SK-N-SH treated with all-trans-retinoic acid at 6 μM for 48 hours (cell line): ENCODE measurements at places on chromosomes 1 and 21.

- ATAC-seq, result peak; percentile 81
Observed at GRCh38 chr1:7299329-7299799, 471.7 kb upstream of the VAMP3 start.

DNA sequence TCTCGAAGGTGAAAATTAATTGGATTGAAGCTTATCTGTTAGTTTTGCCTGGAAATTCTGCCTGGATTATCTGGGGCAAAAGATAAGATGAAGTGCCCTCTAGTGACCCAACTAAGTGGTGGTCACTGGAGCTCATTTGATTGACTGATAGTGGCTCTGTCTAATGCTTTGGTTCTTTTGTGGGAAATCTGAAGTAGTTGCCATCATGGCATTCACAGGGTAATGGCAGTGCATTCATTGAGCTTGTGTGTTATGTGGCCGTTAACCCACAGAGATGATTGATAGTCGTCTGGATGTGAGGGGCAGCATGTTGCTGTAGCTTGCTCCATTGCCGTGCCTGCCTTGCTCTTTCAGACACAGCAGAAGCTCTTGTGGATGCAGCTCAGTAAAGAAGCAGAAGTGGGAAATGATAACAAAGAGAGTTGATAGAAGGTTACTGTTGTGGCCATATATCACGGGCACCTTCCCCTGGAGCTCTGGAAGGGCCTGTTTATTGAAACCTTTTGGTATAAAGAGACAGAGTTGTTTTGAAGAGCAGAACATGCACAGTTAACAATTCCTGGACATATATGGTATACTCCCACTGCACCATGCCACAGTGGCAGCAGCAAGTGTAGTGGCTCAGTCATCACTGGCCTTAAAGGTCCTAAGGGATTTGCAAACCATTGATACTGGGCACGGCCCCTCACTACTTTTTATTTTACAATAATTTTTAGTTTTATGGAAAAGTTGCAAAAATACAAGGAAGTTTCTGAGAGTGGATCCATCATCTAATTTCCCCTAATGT, 42.0 kb downstream of the CXADR start:
- peak; percentile 84 for ATAC-seq

DNA sequence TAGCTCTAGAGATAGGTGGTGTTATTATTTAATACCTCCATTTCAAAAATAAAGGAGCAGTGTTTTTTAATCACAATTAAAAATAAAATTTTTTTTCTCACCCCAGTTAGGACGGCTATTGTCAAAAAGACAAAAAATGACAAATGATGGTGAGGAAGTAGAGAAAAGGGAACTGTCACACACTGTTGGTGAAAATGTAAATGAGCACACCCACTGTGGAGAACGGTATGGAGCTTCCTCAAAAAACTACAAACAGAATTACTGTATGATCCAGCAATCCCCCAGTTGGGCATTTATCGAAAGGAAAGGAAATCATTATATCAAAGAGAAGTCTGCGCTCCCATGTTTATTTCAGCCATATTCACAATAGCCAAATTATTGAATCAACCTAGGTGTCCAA, 148.7 kb upstream of the NR5A2 start:
- no peak for ATAC-seq

DNA sequence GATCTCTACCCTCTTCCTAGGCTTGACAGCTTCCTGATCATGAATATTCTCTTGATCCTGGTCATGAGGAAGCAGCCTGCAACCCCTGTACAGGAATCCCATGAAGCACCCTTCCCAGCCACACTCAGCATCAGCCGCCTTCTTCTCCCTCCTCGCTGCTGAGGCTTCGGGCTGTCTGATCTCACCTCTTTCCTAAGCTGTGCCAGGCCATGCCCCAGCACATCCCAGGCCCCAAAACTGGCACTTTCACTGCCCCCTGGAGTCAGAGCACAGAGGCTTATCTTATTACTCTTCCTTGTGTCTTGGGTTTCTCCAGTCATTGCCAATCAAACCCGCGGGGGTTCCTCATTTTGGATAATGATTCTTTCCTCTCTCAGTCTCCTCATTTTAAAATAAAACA, 259.5 kb downstream of the RGS7 start:
- ATAC-seq, result no peak

- ATAC-seq, result no peak
Observed at GRCh38 chr21:42993051-42993712, 18.8 kb downstream of the PKNOX1 start.

DNA sequence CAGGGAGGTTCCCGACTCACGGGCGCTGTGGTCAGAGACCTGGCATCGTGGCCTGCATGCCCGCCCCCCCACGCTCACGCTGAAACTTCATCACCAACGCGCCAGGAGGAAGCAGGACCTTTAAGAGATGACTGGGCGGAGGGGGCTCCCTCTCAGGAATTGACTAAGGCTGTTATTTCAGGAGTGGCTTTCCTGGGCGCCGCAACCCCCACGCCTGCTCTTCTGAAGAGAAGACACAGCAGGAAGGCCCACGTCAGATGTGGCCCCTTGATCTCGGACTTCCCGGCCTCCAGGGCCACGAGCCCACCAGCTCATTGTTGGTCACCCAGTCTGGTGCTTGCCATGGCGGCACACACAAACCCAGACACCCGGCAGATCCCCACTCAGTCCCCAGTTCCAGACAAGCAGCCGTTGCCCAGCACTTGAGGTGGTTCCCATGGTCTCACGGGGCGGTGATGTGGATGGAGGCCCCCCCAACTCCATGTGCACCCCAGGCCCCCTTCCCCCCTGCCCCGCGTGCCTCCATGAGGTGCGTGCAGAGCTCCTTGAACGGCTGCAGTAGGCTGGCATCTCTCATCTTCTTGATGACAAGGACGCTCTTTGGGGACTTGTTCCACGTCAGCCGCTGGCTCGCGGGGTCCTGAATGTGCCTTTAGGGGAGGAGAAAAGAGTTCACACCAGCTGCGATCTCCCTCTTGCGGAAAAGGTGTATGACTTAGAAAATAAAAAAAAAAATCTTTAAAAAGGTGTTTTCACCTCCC, 21.4 kb downstream of the NADK start:
- ATAC-seq, result no peak

- ATAC-seq, result peak; percentile 4; the same call in 2 of the 3 replicates
Observed at GRCh38 chr1:20698195-20698910, 19.5 kb downstream of the KIF17 start.

- no peak for ATAC-seq
Observed at GRCh38 chr1:156155756-156156510, 2.5 kb downstream of the SEMA4A start.

DNA sequence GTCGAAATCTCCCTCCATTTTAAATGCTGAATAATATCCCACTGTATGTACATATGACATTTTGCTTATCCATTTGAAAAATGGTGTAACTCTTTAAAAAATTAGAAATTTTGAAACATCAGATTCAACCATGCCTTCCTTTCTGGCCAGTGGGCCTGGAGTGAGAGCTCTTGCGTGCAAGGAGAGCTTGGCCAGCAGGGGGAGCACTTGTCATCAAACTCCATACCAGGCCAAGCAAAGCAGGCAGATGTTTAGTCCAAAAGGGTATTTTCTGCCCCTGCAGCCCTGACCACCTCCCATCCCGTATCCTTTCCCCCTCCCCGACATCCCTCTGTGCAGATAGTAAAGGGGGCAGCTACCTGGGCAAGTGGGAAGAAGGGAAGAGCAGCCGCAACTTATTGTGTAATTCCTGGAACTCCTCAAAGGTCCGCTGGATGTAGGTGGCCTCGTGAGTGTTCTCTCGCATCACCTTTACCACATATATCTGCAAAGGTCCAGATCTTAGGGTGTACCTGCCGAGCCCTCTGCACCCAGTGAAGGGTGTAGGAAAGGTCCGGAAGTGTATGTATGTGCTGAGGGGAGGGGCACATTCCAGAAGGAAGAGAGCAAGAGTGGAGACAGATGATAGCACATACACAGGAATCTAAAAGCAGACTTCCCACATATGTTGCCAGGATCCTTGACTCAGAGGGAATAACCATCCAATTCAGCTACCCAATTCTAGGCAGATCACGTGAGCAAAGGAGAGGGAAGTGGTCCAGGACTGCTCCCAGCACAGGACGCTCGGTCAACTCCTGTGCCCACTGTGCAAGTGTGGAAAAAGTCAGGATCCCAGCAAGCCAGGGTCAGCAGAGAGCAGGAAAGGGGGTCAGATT, 19.9 kb upstream of the PPP1R15B start:
- ATAC-seq, result peak; percentile 98

GRCh38 chr1:214441119-214441518, 110.3 kb downstream of the PTPN14 start:
- peak; percentile 28 for ATAC-seq

- ATAC-seq, result no peak
Observed at GRCh38 chr1:61434276-61434675, 290.7 kb downstream of the TM2D1 start.

DNA sequence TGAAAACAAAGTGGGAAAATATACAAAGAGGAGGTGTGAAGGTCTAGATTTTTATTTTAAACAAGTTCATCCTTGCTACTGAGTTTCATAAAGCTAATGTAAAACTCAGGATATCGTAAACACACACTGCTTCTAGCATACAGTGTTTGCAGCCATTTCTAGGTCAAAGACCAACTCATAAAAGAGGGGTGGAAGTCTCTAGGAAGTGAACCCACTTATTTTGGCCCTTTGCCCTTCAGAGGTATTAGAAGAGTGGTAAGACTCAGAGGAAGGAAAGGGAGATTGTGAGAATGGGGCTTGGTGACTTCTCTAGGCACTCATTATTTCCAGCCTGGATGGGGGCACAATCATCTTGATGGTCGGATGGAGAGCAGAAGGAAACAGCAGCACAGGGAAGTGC, 91.2 kb downstream of the TNFSF18 start:
- no peak for ATAC-seq

DNA sequence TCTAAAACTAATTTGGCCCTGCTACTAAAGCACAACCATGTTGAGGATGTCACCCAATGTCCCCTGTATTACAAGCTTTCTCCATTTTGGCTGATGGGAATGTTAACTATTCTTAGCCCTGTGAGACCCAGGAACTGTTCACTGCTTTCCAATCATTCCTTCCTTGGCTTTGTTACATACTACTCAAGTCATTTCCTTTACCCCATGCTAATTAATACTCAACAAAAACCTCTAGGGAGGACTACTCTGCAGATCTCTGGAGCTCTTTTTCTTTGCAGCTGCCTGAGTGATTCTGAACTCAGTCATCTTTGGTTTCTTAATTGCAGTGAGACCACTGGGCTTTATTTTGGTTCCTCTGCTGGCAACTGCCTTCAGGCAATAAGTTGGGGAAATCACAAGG, 23.3 kb upstream of the RPE65 start:
- ATAC-seq, result no peak

DNA sequence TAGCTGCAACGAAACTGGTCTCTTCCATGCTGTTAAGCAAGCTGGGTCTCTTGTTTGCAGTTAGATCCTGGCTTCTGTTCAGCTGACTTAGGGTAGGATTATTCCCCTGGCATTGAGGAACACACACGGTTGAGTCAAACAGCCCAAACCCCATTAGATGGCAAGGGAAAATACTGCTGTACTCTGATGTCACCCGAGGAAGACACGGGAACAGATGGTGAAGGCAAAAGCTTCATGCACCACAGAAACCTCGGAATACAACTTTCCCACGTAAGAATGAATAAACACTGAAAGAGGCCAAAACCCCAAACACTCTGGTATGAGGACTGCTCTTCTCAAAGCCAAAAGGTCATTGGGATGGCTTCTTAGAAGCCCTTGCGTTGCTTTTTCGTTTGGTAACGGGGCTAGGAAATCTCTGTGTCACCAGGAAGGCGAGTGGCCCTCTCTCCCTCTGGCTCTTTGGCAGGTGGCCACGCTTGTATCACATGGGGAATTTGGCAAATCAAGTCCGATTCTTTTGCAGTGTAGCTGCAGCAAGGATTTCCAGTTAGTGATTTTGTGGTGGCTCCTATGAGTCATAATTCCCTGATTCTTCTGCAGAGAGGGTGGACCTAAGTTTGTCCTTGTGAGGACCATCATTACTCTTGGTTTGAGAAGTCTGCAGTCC, 16.7 kb upstream of the LYST start:
- peak; percentile 91 for ATAC-seq

- ATAC-seq, result no peak
Observed at GRCh38 chr1:237786066-237786719, 104.5 kb downstream of the ZP4 start.

GRCh38 chr1:179779645-179780272, 36.7 kb downstream of the FAM163A start:
- ATAC-seq, result no peak

GRCh38 chr1:170758992-170759391, 95.1 kb downstream of the PRRX1 start:
- no peak for ATAC-seq

- ATAC-seq, result no peak
Observed at GRCh38 chr1:165742194-165742593, 26.5 kb downstream of the TMCO1 start.
